ENCODE measurements at places on chromosomes 16 and 17.
A peak's percentile ranks its signal among the peaks of the same experiment; 100 is the strongest.

DNA sequence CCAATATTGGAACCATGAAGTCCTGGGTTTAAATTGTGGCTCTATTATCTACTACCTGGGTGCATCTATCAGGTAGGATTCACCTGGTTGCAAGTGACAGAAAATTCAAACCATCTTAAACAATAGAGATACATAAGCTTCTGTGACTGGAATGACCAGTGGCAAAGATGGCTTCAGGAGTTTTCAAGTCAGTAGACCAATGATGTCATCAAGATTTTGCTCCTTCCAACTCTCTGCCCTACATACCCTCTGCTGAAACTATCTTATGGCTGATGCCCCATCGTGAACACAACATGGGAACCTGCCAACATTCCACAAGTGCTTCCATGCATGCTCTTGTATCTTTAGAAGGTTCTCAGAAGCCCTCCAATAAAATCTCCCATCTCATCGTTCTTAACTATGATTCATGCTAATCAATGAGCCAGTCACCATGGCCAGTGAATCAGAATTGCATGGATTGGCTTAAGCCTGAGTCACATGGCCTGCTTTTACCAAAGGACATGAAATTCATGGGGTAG lies 180.9 kb downstream of the GRIN2A start:
- DNase-seq: no peak

DNA sequence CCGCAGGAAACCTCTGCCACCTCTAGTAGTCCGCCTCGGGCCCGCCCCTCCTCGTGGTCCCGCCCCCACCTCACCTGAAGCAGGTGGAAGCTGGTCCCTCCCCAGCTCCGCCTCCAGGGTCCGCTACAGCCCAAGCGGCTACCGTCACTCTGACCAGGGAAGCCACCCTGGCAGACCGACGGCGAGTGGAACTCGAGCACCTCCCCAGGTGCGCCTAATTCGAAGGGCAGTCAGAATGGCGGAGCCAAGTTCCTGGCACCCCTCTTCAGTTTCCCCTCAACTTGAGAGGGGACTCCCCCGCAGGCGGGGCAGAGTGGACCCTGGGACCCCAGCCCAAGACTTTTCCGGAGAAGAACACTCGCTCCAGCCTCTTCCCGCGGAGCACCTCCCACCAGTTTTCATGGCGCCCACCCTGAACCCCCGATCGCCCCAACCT lies 507 bp downstream of the FHOD1 start:
- peak; percentile 35 for DNase-seq

GRCh38 chr17:65173976-65174683 lies 37.0 kb downstream of the RGS9 start:
- DNase-seq: no peak

GRCh38 chr16:66141885-66142284 lies 224.6 kb upstream of the CDH5 start:
- DNase-seq: no peak

DNA sequence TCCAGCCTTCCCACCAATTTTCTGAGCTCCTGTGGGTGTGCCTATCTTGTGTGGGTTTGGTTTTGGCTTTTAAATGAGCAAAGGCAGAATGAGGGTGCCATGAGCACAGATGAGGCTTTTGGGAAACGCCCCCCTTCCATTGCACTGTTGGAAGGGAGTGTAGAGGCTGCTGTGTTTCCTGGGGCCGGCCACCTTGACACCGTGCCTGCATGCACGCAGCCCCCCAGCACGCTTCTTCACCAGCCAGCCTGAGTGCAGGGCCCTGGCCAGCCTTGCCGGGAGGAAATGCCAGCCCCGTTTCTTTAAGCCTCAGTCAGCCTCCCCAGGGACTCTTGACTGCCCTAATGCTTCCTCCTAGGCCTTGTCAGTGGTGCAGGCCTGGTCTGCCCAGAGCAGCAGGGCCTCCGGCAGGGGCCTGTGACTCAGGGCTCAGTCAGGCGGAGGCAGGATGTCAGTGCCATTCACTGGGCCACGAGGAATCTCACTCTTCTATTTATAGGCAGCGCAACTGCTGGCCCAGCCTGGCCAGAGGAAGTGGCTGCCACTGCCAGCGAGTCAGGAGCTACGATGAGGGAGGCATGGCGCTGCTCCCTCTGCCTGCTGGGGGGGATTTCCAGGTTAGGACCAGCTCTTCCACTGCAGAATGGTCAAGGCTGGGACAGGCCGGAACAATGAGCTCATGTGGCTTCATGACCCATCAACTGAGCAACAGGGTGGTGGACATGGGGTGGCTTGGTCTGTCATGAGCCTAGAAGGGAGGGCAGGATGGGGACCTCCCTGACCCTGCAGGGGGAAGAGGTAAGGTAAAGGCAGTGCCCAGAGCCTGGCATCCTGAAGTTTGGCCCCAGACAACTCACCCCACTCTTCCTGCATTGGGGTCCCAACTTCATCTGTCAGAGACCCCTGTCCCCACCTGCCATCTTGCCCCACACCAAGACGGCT lies 205.2 kb downstream of the RAB11FIP4 start:
- DNase-seq: no peak

DNA sequence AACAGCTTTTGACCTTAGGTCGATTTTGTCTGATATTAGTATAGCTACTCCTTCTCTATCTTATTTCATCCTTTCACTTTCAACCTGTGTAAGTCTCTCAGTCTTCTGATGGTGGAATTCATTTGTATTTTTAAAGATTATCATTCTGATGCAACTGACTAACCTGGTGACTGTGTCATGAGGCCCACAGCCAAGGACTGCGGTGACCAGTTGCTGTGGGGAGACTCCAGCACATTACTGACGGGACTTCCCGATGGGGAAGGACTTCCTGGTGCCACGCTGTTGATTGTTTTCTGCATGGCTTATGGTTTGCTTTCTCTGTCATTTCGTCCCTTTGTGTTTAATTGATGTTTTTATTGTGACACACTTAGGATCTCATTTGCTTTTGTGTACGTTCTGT lies 34.2 kb downstream of the RMI2 start:
- DNase-seq: no peak

DNA sequence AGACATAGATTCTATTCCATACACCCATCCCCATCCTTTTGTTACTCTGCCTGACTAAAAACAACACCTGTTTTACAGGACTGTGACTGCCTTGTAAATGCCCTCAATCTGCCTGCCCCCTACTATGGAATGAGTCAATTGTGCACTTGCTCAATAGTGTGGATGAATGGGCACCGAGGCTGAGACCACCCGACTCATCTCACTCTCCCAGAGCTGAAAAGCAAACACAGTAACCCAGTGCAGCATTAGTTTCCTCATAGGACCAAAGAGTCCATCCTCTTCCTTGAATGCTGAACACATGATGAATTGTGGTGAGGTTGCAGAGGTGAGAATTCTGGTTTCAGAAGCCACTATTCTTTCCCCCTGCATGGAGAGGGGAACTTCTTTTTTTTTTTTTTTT lies 233.7 kb downstream of the ZFHX3 start:
- no peak for DNase-seq

GRCh38 chr17:67027031-67027628 lies 17.2 kb upstream of the CACNG1 start:
- DNase-seq: no peak

DNA sequence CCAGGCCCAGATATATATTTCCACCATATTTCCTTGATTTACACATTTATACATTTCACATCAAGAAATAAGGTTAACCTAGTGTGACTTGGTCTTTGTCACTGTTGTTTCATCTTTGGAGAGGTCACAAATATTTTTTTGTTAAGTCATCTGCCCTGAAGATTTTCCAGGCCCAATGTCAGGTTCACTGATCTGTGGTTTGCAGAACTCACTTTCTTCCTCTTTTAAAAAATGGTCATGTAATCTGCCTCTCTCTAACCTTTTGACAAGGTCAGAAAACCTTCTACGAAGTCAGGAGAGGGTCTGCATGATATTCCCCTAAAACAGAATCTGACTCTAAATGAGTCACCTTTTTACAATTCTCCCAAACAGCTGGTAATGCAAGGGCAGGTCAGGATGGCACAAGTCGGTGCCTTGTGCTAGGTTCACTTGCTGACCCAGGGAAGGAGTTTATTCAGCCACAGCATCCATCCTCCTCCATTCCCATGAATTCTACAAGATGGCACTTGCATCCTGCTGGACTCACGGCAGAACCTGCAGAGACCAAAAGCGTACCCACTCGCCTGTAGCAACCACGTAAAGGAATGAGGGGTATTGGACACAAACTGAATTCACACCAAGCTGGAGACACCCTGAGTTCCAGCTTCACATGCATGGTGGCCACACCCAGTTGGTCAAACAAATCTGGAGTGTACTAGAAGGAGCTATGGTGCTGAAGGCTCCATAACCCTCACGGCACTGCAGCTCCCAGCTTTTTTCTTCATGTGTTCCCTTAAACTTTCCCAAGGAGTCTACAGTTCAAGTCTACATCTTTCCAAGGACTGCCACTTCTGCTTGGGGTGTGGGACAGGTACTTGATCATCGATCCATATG lies 1.6 kb upstream of the KIAA0513 start:
- no peak for DNase-seq

DNA sequence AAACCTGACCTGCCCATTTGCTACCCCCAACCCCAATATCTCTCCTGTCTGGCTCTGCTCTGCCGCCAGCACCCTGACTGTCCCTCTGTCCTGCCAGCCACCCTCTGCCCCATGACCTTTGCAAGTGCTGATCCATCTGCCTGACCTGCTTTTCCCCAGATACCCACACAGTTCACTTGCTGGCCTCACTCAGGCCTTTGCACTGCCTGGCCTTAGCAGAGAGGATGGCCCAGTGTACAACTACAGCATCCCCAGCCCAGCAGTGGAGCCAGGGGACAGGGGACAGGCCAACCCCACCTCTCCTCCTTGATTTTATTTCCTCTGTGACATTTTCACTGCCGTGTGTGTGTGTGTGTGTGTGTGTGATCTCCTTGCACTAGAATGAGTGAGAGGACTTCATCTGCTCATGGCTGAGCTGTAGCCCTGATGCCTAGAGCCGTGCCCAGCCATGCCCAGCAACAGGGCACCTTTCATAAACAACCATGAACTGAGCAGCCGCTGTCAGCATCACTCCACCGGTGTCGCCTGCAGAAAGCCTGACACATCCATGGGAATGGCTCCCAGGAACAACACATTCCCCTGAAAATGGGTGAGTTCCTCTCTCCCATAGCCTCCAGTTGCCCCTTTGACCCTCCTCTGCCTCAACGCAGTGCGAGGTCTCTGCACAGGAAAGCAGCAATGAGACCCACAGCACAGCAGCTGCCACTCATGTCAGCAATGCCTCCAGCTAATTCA lies 36.0 kb upstream of the RBFOX3 start:
- DNase-seq: no peak

GRCh38 chr17:36972186-36972700 lies 23.5 kb downstream of the AATF start:
- DNase-seq: no peak

GRCh38 chr16:86117756-86118155 lies 218.8 kb downstream of the IRF8 start:
- DNase-seq: no peak

DNA sequence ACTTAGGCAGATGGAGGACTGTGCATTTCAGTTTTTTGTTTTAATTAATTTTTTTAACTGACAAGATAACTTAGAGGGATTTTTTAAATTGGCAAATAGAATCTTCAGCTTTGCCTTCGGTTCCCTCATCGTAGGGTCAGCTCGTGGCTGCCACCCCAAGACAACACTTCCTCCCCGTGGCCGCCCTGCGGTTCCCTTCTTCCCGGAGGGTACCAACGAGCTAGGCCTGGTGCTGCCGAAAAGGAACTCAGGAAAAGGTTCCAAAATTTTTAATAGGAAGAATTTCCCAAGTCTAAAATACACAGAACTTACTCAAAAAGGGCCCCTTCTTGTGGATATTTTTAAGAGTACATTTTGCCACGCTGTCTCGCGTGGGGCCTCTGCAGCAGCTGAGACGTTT lies 210.4 kb upstream of the CHMP6 start:
- no peak for DNase-seq

DNA sequence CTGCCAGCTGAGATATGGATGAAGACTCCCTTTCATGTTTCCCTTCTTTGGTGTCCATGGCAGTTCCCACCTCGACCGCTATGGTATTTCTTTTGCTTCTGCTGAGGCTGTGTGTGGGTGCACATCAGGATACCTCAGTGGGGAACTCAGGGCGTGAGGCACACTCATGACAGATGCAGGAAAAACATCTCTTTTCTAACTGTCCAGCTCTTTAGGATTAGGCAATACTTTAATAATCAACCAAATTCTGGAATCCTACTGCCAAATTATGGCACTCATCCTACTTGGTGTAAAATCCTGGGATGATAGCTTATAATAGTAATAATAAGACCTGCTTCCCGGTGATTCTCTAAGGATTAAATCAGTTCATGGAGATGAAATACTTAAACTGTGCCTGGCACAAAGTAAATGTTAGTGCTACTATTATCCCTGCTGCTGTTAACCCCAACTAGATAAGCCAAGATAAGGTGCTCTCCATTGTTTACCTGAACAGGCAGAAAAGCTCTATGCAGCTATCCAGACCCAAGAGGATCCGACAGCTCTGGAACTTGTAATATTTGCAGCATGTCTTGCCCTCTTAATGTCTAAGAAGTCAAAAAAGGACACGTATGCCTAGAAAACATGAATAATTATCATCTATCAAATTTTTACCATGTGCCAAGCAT lies 543.3 kb downstream of the WWOX start:
- DNase-seq: no peak

DNA sequence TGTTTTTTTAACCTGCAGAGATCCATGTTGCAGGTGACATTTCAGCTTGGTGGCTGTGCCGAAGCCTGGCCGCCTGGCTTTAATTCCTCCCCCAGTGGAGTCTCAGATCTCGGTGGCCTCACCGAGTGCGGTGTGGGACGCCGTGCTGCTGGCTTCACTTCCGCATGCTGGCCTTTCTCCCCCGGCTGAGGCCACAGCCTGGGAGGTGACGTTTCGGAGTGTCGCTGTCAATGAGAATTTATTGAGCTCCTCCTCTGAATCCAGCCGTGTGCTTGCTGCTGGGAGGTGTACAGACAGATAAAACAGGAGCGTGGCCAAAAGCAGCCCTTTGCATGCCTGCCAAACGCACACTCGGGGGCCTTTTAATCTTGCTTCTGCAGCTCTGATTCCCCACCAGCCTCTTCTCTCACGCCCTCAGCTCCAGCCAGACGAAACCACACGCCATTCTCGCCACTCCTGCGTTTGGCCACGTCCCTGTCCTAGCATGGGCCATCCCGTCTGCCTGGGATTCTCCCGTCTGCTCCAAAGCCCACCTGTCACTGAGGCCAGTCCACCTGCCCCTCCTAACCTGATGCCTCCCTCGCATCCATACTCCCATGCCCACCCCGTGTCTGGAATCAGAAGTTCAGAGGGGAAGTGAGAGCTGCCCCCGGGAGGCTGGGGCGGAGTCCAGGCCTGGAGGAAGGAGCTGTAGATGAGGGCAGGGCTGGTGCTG lies 3.6 kb downstream of the GSE1 start:
- no peak for DNase-seq

GRCh38 chr16:3459401-3460090 lies 16.1 kb downstream of the NAA60 start:
- DNase-seq: no peak

GRCh38 chr17:2814481-2815341 lies 18.5 kb downstream of the RAP1GAP2 start:
- no peak for DNase-seq

DNA sequence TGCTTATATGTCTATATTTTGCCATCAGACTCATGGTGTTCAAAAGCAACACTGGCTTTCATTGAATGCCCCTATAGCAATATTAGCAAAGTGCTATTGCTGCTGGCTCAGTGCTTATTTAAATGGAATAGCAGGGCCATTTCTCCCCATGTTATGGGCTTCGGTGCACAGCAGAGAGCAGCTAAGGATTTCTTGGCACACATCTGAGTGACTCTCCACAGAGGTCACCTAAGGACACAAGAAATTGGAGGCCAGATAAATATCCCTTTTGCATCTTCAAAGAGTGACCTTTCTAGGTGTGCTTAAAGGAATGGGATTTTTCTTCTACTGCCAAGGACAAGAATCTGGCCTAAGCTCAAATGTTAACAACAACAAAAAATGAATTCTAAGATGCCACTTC lies 751.8 kb downstream of the CDH11 start:
- no peak for DNase-seq
